ENCODE measurements at places on chromosomes 6 and 20. TPM values are rescaled to one million over a fixed set of nuclear protein-coding genes. Genes with fewer than 3 reads are reported as not detected.

RIPOR2 gene
- 13.9 TPM for total RNA-seq

TEAD3 gene
- total RNA-seq: 15.1 TPM

VSX1 gene
- total RNA-seq: not detected

LIN28B gene
- total RNA-seq: not detected

PNLDC1 gene
- total RNA-seq: 0.37 TPM

CENPQ gene
- 6.8 TPM for total RNA-seq
